ENCODE measurements at places on chromosomes 5 and 9.
A peak's percentile ranks its signal among the peaks of the same experiment; 100 is the strongest.

GRCh38 chr9:125485471-125486151 lies 221.4 kb downstream of the MAPKAP1 start:
- no peak for DNase-seq

GRCh38 chr5:84430079-84430478 lies 45.4 kb upstream of the EDIL3 start:
- no peak for DNase-seq

- DNase-seq: peak; percentile 30
Observed at GRCh38 chr9:86549920-86550319, 195.7 kb upstream of the TUT7 start.

DNA sequence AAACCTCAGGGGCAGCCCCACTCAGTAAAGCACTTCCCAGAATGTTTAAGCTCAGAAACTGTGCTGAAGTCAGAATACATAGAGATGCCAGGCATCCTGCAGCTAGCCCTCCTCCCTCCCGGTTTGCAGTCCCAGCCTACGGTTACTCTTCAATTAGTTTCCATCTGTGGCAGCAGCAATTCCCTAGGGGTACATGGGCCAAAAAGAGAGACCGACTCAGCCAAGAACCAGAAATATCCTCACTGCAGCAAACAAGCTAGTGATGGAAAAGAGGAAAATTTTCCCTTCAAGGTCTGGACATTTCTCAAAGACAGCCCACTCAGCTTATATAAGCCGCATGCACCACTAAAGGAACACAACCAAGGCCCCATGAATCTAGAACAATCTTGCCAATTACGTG lies 89.1 kb upstream of the PPP2R2B start:
- no peak for DNase-seq

DNA sequence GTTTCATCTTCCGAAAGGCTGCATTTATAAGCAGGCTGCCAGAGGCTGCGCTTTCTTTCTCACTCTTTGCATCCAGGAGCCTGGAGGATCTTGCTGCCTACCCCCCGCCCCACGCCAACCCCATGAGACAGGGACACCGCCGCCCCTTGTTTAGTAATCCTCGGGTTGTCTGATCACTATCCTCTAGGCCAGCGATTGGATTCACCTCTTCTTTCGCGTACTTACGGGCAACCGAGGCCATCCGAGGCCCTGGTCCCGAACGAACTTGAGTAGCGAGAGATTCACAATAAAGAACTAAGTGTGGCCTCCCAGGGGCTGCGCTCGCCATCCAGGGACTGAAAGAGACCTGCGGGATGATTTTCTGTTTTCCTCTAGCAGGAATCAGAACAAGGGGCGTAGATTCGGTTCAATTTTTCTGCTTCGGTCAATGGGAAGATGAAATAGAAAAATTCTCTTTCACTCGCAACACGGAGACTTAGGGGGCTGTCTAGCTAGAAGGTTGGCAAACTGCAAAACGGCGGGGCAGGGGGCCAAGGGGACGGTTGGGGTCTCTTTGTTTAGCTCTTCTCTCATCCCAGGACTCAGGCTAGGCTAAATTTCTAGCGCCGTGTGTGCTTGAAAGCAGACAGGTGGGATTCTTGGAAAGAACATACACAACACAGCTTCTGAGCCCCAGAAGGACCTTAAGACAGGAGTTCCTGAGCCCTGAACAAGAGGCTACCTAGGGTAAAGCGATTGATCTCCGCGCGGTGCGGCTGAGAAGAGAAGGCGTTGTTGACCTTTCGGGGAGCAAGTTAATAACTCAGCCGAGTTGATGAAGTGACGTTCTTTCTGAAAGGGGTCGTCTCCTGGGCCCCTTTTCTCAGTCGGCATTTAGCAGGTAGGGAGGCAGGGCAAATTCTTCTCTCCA lies 5.8 kb upstream of the ISL1 start:
- no peak for DNase-seq

DNA sequence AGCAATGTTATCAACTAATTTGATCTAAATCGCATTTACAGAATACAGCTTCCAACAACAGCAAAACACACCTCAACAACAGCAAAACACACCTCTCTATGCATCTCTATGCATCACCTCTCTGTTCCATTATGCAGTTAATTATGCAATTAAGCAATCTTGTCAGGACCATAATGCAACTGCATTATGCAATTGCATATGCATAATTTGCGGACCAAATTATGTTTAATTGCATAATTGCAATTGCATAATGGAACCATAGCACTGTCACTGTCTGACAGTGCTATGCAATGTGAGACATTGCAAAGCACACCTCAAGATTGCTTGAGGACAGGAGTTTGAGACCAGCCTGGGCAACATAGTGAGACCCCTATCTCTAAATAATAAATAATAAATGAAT lies 80.4 kb upstream of the PRSS3 start:
- no peak for DNase-seq

GRCh38 chr5:56900395-56900794 lies 9.0 kb upstream of the SETD9 start:
- peak; percentile 36 for DNase-seq

DNA sequence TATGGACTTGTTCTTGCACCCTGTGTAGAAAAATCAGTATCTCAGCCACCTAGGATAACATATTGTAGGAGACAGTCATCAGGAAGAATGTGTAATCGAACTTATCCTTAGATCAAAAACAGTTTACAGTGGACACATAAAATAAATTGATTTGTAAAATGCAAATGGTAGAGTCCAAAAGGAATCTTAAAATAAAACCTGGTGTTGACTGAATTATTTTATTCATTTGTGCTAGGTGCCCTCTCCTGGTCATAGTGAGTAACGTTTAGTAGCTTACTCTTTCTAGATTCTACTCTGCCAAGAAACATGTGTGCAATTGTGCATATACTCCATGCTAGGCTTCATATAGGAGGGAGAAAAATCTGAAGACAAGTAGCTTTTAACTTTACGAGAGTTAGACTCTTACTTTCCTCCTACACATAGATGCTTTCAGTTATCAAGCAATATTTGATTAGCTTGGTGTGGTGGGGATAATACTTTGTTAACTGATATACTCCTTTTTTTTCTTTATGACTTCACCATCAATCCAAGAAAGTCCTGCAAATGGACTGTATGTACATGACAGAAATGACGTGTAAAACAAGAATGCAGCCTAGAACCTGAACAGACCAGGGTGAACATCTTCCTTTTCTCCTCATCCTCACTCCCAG lies 23.7 kb upstream of the LOX start:
- DNase-seq: peak; percentile 44

DNA sequence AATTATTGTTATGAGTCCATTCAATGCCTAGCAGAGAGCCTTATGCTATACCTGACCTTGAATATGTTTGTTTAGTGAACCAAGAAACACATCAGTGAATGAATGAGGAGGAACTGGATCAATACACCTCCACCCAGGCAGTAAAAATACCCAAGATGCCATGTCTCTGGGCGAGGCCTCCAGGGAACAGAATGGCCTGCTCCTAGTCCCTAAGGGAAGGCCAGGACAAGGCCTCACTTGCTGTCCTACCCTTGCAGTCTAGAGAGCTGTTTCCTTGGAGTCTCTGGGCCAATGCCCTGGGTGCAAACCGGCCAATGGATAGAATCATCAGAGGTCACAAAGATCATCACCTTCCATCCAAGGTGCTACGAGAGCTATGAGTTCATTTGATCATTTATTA lies 26.1 kb downstream of the TNIP1 start:
- no peak for DNase-seq

DNA sequence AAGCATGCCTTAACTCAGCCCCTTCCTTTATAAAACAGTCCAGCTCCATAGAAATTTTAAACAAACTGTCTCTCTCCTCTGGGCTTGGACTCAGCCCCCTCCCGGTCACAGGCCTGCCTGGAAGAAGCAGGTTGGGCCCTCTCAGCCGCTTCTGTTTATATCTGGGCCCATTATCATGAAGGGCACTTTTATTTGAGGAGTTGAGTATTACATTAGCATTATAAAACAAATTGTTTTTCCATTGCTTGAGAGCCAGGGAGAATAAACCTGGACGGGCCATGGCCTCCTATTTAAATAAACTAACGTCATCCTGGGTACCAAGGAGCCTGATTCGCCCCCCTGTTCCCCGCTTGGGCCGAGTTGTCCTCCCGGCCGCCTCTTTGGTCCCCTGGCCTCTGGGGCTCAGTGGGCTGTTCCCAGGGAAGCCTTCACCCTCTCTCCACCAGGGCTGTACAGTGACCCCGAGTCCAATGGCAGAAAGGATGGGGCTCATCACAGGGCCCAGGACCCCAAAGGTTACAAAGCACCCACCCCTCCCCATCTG lies 13.2 kb downstream of the IRX2 start:
- no peak for DNase-seq

DNA sequence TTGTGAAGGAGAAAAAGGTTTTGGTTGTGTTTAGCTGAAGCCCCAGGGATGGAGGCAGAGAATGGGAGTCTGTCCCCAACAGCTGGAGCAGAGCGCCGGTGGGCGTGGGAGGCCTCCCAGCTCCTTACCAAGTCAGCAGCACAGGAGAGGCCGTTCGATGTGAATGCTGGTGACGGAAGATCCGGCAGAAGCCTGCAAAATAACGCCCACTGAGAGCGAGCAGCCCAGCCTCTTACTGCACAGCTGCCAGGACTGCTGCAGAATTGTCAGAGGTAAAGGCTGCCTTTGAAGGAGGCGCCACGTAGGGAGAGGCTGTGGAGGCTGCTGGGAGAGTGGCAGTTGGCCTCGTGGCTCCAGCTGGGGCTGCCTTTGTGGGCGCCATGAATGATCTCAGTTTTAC lies 26.2 kb downstream of the ANGPTL2 start:
- DNase-seq: no peak

- peak; percentile 42 for DNase-seq
Observed at GRCh38 chr5:102583276-102584124, 84.7 kb upstream of the SLCO6A1 start.

GRCh38 chr5:127957183-127957582 lies 126.4 kb upstream of the SLC12A2 start:
- DNase-seq: peak; percentile 68

- no peak for DNase-seq
Observed at GRCh38 chr9:73689051-73689870, 537.6 kb downstream of the ANXA1 start.

- DNase-seq: no peak
Observed at GRCh38 chr5:157827423-157827822, 31.5 kb downstream of the CLINT1 start.

GRCh38 chr9:71620746-71621145 lies 147.6 kb downstream of the CEMIP2 start:
- no peak for DNase-seq

DNA sequence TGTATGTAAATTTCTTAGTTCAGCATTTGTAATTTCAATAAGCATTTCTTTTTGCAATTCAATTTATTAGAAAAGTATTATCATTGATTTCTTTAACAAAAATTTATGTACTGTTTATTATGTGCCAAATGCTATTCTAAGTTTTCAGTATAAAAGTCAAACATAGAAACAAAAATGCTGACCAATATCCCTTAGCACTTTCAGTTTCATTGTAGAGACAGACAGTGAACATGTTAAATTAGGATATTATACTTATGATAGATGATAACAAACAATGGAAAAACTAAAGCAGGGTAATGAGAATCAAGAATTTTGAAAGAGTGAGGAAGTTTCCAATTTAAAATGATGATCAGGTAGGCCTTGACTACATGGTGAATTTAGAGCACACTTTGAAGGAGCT lies 1106.0 kb downstream of the TAF11L14 start:
- DNase-seq: no peak

DNA sequence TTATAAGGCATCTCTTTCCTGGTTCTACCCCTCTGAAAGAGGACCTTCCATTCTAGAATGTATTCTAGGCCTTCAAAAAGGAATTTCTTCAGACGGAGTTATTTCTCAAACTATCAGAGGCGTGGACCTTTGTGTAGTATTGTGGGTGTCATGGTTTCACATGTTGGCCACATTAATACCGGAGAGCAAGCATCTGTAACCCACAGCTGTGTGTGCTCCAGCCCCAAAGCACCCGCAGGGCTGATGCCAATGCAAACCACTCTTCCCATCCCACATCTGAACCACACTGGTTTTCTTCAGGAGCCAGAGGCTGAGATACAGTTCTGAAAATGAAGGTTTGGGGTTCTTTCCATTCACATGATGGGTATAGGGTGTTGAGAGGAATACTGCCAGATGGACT lies 127.1 kb downstream of the BNC2 start:
- DNase-seq: no peak

GRCh38 chr9:134778841-134779411 lies 101.7 kb upstream of the FCN2 start:
- DNase-seq: peak; percentile 56

DNA sequence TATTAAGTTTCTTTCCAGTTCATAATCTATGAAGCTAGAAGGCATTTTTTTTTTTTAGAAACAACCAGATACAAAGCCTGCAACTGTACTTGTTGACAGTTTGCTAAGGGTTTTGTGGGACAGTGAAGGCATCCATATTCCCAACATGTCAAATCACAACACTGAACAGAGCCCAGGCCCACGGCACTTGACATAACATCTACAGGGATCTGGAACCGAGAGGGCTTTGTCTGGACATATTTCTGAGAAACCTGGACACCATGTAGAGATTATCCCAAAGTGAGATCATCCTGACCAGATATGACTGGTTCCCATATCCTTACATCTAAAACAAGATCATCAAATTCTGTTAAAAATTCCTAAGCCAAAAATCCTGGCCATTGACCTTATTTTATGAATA lies 336.3 kb downstream of the ACTL7B start:
- DNase-seq: no peak

- DNase-seq: no peak
Observed at GRCh38 chr5:57299986-57300385, 126.1 kb downstream of the GPBP1 start.

DNA sequence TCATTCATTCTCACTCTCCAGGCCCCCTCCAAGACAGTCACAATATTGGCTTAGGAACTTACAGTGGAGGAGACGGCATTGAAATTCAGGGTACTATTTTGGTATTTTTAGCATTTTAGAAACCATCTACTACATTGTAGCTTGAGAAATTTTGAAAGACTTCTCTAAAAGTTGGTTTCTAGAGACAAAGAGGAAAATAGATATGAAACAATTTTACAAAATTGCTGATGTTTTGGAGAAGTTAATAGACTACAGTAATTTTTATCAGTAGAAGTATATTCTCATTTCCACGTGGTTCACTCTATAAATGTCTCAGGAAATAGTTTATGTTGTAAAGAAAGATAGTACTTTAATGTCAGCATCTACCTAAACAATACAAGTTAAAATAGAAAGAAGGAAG lies 63.2 kb upstream of the ZSWIM6 start:
- DNase-seq: no peak

DNA sequence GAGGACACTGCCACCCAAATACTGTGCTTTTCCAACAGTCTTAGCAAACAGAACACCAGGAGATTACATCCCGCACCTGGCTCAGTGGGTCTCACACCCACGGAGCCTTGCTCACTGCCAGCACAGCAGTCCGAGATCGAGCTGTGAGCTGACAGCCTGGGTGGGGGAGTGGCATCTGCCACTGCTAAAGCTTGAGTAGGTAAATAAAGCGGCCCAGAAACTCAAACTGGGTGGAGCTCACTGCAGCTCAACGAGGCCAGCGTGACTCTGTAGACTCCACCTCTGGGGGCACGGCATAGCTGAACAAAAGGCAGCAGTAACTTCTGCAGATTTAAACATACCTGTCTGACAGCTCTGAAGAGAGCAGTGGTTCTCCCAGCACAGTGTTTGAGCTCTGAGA lies 28.8 kb downstream of the EPB41L4A start:
- DNase-seq: no peak

- no peak for DNase-seq
Observed at GRCh38 chr5:5066276-5067186, 73.6 kb upstream of the ADAMTS16 start.

- DNase-seq: no peak
Observed at GRCh38 chr5:87770016-87770570, 357.4 kb upstream of the CCNH start.

- DNase-seq: no peak
Observed at GRCh38 chr9:123216251-123216797, 52.1 kb downstream of the STRBP start.

GRCh38 chr5:126805063-126805462 lies 28.1 kb downstream of the LMNB1 start:
- peak; percentile 57 for DNase-seq

Measured in AG08395 (cell line).